ENCODE measurements at places on chromosomes 5 and 9. TPM values are rescaled to one million over a fixed set of nuclear protein-coding genes. Genes with fewer than 3 reads are reported as not detected.

CCL21 gene
- total RNA-seq = 2.9 TPM

- H3K4me3 ChIP-seq = no peak overlapping the region
- H3K36me3 ChIP-seq = no peaks in the 10 kb centered on the region
- no peaks in the 10 kb centered on the region for H3K27me3 ChIP-seq
- no peaks in the 10 kb centered on the region for H3K4me1 ChIP-seq
- no peak overlapping the region for H3K27ac ChIP-seq
Observed at GRCh38 chr5:61824396-61824795, 481.6 kb upstream of the KIF2A start.

DNA sequence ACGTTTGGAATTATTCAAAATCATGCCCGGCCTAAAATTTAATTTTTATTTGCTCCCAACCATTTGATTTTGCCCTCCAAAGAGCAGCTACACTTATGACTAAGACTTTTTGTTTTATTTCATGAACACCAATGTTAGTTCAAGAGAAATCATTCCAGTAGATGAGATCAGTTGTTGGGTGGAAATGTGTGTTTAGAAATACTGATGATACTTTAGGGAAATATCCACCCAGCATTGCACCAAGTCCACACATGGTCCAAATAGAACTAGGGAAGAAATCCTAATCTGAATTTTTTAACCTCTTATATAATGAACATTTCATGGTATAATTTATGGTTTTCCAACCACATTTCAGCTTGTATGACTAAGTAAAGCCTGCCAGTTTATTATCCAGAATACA, 28.3 kb upstream of the GOLPH3 start:
- H3K27me3 ChIP-seq = no peaks in the 10 kb centered on the region
- H3K4me3 ChIP-seq = no peak overlapping the region
- H3K4me1 ChIP-seq = peaks cover 27% of the 10 kb centered on the region
- no peaks in the 10 kb centered on the region for H3K36me3 ChIP-seq

GRCh38 chr5:116576053-116576713, 1.6 kb upstream of the SEMA6A start:
- H3K4me3 ChIP-seq = peak overlapping the region; percentile 56
- no peaks in the 10 kb centered on the region for H3K27me3 ChIP-seq
- H3K27ac ChIP-seq = peak overlapping the region; percentile 72
- DNase-seq = no peak
- H3K4me1 ChIP-seq = no peaks in the 10 kb centered on the region

CYLC2 gene
- total RNA-seq = not detected

HSPB3 gene
- 442 TPM for total RNA-seq

FOXD1 gene
- not detected for total RNA-seq

DNA sequence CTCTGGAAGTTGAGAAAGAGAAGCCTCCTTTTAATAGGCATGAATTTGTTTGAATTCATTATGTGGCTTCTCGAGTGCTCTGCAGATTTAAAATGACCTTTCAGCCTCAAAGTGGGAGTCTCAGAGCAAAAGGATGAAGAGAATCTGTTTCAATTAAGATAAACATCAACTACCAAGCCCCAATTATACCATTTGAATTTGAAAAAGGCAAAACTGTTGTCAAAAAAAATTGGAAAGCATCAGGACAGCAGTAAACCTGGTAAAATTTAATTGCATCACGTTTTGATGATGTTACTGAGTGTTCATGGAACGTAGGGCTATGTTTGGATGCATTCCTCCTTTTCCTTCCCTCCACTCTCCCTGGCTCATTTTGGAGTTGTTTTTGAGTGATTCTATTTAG, 637.2 kb downstream of the PDE4D start:
- no peak overlapping the region for H3K4me3 ChIP-seq
- DNase-seq = no peak
- no peaks in the 10 kb centered on the region for H3K4me1 ChIP-seq
- no peak overlapping the region for H3K27ac ChIP-seq
- no peaks in the 10 kb centered on the region for H3K36me3 ChIP-seq
- H3K27me3 ChIP-seq = no peaks in the 10 kb centered on the region

DNA sequence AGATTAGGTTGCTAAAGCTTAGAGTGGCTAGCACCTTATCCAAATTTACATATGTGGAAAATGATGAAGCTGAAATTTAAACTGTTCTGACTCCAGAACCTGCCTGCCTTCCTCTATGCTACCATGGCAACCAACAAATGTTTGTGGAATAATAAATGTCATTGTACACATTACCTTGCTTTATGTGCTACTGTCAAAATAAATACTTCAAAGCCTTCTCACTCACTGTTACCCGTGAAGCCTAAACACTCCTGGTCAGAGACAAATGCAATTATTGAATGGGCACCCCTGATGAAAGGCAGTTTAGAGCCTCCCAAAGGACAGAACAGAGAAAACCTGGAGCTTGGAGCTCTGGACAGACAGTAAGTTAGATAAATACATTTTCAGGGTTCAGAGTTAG, 158.6 kb downstream of the FAM114A2 start:
- H3K36me3 ChIP-seq = no peaks in the 10 kb centered on the region
- no peaks in the 10 kb centered on the region for H3K27me3 ChIP-seq
- no peak for DNase-seq
- no peak overlapping the region for H3K4me3 ChIP-seq
- H3K27ac ChIP-seq = no peak overlapping the region

DNA sequence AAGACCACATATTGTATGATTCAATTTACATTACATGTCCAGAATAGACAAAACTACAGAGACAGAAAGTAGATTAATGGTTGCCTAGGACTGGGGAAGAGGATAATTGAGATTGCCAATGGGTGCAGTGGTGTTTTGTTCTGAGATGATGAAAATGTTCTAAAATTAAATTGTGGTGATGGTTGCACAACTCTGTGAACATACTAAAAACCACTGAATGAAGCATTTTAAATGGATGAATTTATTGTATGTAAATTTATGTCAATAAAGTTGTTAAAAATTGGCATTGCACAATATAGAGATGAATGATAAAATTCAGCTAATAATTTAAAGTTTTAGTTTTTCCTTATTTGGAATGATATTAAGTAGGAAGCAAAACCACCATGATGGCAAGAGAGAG, 109.5 kb upstream of the NR4A3 start:
- no peak for DNase-seq
- H3K27ac ChIP-seq = no peak overlapping the region
- no peak overlapping the region for H3K4me3 ChIP-seq
- no peaks in the 10 kb centered on the region for H3K4me1 ChIP-seq
- H3K36me3 ChIP-seq = no peaks in the 10 kb centered on the region

CDC42SE2 gene
- total RNA-seq = 15.0 TPM

IQGAP2 gene
- total RNA-seq = 12.3 TPM

- H3K4me3 ChIP-seq = no peak overlapping the region
- DNase-seq = no peak
- H3K36me3 ChIP-seq = peaks cover 2% of the 10 kb centered on the region
- no peaks in the 10 kb centered on the region for H3K27me3 ChIP-seq
- H3K27ac ChIP-seq = no peak overlapping the region
Observed at GRCh38 chr9:136054798-136055714, 40.0 kb downstream of the NACC2 start.

FAM151B gene
- 1.9 TPM for total RNA-seq

ANGPTL2 gene
- total RNA-seq = 55.8 TPM

- H3K36me3 ChIP-seq = no peaks in the 10 kb centered on the region
- no peak for DNase-seq
- no peak overlapping the region for H3K27ac ChIP-seq
- no peak overlapping the region for H3K4me3 ChIP-seq
- H3K27me3 ChIP-seq = no peaks in the 10 kb centered on the region
Observed at GRCh38 chr5:170110403-170111087, 4.8 kb downstream of the FOXI1 start.

GRCh38 chr5:141392429-141393198, at the start of gene PCDHGA8:
Gene PCDHGA8, plus strand, starts transcription at chr5:141392633. Its CDS starts 181 bp downstream, at chr5:141392814.
- DNase-seq = no peak
- H3K36me3 ChIP-seq = peaks cover 3% of the 10 kb centered on the region
- no peak within 1 kb of the TSS for H3K27ac ChIP-seq
- no peak within 1 kb of the TSS for H3K4me3 ChIP-seq
- no peaks in the 10 kb centered on the region for H3K27me3 ChIP-seq
- no peaks in the 10 kb centered on the region for H3K4me1 ChIP-seq

IL33 gene
- total RNA-seq = 24.4 TPM

DNA sequence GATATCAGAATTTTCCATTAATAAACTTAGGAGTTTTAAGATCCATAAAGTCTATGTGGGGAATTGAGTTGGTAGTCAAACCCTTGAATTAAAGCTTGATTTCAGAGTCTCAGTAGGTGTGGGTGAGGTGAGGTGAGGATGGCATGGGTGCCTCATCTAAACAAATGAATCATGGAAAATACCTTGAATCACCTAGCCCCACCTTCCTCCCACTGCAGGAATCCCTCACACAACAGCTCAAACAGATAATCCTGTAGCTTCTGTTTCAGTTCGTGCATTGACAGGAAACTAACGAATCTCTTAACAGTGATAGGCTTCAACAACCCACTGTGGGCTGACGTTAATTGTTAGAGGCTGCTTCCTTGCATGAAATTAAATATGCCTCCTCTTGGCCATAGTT, 185.0 kb downstream of the SREK1 start:
- H3K27me3 ChIP-seq = no peaks in the 10 kb centered on the region
- H3K4me1 ChIP-seq = peaks cover 40% of the 10 kb centered on the region
- H3K4me3 ChIP-seq = no peak overlapping the region
- peak overlapping the region; percentile 51 for H3K27ac ChIP-seq

ZNF169 gene
- total RNA-seq = 1.8 TPM

SH2D3C gene
- total RNA-seq = 16.5 TPM

DNA sequence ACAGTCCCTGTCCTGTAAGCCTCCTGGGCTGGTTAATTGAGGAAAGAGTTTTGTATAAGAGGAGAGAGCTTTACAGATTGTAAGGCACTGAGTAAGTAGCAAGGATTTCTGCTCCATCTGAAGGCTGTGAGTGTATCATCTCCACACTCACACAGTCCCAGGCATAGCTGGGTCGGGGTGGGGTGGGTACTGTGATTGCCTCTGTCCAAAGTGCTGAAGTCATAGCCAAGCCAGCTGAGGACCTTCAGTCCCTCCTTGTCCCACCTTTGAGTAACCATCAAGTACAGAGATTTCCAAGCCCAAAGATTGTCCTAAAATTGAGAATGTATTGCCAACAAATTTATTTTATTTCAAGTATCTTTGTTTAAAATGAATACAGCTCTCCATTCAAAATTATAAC, 5.5 kb upstream of the DNAJB5 start:
- H3K27ac ChIP-seq = no peak overlapping the region
- no peaks in the 10 kb centered on the region for H3K36me3 ChIP-seq
- peaks cover 9% of the 10 kb centered on the region for H3K4me1 ChIP-seq
- H3K27me3 ChIP-seq = no peaks in the 10 kb centered on the region
- no peak overlapping the region for H3K4me3 ChIP-seq

- DNase-seq = no peak
- H3K36me3 ChIP-seq = no peaks in the 10 kb centered on the region
- H3K4me1 ChIP-seq = peaks cover 3% of the 10 kb centered on the region
- H3K4me3 ChIP-seq = no peak overlapping the region
- no peaks in the 10 kb centered on the region for H3K27me3 ChIP-seq
Observed at GRCh38 chr9:93149361-93149760, 15.3 kb upstream of the NINJ1 start.

DNA sequence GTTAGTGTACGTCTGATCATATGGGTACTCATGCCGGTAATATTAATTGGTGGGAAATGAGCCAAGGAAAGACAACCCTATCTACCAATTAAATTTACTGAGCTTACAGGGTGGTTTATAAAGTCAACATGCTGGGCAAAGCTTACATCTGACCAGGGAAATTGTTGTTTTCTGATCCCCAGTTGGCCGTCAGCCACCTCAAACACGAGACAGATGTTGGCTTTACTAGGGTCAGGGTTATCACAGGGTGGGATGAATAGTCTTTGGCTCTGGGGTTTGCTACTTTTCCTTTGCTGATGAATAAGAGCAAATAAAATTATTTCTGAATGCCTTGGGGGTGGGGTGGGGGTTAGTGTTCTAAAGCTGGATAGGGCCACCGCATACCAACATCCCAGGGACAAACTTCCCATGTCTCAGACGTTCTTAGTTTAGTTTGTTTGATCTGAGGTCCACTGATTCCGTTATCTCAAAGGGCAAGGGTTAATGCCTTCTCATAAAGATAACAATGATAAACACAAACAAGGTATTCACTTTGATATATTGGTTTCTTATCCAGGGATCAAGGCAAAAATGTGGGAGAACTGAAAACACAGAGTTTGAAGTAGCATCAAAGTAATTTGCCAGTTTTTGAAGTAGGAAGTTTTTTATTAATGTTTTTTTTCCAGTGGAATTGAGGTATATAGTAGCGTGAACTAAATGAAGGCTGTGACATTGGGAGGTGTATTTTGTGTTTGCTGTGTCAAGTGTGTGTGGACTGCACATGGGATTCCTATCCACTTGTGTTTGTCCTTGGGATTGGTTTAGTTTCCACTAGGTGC, 109.1 kb upstream of the RPS23 start:
- no peaks in the 10 kb centered on the region for H3K4me1 ChIP-seq
- H3K36me3 ChIP-seq = no peaks in the 10 kb centered on the region
- H3K27ac ChIP-seq = no peak overlapping the region
- no peaks in the 10 kb centered on the region for H3K27me3 ChIP-seq
- no peak for DNase-seq

GRCh38 chr5:126464959-126465358, 41.8 kb downstream of the GRAMD2B start:
- DNase-seq = no peak
- no peak overlapping the region for H3K4me3 ChIP-seq
- H3K36me3 ChIP-seq = peaks cover 20% of the 10 kb centered on the region
- peaks cover 23% of the 10 kb centered on the region for H3K4me1 ChIP-seq
- no peaks in the 10 kb centered on the region for H3K27me3 ChIP-seq
- H3K27ac ChIP-seq = no peak overlapping the region

DNA sequence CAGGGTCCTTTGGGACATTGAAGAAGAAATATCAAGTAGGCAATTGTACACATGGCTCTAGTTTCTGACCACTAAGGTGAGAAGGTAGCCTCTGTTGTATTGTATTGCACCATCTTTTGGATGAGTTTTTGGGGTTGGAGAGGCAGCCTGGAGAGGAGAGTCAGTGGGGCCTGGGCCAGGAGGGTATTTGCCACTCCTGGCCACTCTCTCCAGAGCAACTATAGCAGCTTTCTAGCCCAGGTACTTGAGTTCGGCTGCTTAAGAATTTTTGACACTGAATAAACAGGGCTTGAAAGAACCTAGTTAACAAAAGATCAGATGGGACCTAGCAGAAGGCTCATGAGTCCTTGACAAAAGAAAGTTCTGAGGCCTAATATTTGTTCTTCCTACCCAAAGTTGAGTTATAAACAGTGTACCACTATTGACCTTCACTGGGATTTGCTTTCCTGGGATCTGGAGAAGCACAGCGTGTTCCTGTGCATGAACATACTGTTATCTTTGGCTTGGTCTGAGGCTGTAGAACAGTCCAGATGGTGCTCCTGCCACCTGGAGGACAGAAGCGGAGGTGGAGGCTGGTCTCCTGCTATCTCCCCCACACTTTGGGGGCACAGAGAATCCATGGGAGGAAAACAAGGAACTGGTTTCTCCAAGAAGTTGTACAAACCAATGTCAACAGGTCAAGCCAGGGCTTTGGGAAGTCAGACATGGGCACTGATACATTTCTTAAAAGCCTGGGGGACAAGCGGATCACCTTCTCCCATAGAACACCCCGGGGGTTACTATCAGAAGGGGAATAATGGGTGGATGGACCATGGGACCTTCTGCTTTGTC, 110.4 kb upstream of the LIFR start:
- no peak overlapping the region for H3K4me3 ChIP-seq
- H3K4me1 ChIP-seq = no peaks in the 10 kb centered on the region
- no peak overlapping the region for H3K27ac ChIP-seq
- no peaks in the 10 kb centered on the region for H3K27me3 ChIP-seq
- DNase-seq = no peak

MEIKIN gene
- not detected for total RNA-seq

ANKRD18B gene
- 0.11 TPM for total RNA-seq
